ENCODE measurements at places on chromosomes 2 and 18.

GRCh38 chr2:15841776-15842560 lies 98.4 kb upstream of the MYCN start:
- no peak for DNase-seq

DNA sequence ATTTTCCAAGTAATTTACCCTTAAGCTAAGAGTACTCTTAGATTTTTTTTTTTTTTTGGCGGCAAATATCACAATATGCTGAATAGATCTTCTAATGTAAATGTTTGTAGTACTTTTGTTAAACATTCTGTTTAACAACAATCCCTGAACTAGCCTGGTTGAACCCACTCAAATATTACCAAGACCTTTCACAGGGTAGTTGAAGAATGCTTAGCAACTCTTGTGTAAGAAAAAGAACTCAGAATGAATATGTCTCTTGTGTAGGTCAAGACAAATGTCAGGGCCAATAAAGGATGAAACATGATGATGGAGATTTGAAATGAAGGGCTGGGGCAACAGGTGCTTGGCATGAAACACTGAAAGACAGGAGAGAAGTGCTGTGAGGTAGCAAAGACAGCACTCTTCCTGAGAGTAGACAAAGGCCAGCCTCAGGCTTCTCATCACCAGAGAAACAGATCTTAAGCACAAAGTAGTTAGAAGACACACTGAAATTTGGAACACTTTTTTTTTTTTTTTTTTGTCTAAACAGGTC lies 597.3 kb downstream of the ERBB4 start:
- DNase-seq, result no peak

DNA sequence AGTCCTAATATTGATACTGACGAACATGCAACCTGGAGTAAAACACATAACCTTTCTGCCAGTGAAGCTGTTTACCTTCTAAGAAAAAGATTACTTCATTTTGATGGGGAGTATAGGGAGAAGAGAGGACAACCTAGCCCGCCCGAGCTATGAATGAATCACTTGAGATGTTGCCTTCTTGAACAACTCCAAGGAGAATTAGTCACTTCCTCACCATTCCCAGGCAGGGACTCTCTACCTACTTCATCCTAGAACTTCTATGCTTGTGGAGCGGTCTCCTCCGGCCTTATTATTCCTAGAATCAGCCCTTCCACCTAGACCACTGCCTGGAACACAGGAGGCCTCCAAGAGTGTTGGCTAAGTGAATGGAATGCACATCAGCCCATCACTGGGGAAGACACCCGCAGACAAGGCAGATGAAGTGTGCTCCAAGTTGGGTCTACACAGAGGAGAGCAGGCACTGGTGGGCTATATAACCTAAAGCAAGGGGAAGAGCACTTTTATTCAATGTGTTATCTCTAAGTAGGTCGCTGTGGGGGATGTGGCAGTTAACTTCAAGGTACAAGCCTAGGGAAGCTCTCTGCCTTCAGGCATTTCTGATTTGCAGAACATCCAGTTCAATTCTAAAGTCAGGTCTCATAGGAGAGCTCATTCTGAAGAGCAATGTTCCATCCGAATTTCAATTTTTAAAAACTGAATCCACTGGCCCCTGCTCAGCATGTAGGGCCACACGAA lies 57.4 kb downstream of the STK39 start:
- DNase-seq, result no peak

DNA sequence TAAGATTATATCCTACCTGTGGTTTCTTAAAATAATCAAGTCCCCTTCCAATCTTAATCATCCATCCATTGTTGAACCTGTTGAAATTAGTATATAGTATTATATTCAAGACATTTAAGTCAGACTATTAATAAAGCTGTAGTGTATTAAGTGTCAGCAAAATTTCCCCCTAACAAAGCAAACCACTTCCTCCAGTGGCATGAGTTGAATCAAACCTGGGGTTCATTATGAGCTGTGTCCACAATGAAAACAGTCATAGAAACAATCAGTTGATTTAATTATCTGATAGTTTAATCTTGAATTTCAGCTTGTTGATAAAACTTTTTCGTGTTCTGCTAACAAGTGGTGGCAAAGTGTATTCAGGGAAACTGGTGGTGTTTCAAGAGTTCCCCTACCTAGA lies 11.3 kb downstream of the MITD1 start:
- no peak for DNase-seq

DNA sequence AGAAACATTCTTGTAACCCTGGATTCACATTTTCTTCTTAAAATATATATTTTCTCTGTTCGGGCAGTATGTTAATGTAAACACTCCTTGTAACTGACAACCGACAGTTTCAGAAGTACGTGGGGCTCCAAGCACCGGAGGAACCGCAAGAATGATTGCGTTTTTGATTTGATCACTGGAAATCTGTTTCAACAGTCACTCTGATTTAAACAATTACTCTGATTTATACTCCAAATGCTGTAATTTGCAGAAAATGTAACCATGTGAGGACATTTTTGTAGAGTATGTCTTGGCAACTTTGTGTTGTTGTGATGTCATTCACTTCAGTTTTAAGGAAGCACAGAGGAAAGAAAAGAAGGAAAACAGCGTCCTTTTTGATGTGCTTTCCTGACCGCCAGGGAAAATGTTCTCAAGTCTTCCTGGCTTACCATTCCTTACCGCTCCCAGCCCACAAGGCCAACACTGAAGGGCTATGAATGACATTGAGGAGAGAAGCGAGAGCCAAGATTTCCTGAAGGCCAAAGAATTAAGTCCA lies 77.7 kb downstream of the APOB start:
- DNase-seq, result no peak

DNA sequence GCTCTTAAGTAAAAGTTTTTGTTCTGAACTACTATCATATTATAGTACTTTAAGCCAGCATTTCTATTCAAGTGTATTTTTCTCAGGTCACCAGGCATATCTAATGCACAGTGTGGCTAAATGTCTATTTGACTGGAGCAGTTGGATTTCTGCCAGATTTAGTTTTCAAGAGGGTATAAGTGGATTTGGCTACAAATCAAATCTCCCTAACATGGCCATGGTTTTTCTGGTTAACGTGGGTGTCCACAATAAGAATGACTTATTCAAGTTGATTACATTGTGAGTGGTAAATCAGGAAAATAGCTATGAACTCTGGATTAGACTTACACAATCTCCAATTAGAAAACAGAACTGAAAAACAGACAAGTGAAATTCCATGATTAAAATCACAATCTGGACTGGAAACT lies 5.7 kb upstream of the CHN1 start:
- DNase-seq, result no peak
